ENCODE measurements at places on chromosomes 1 and 21. TPM values are rescaled to one million over a fixed set of nuclear protein-coding genes. Genes with fewer than 3 reads are reported as not detected.

LY9 gene
- total RNA-seq = not detected

HENMT1 gene
- 6.7 TPM for total RNA-seq

WNT2B gene
- total RNA-seq = 0.30 TPM

FCER1A gene
- not detected for total RNA-seq

ACAP3 gene
- total RNA-seq = 17.6 TPM

SH3BGR gene
- total RNA-seq = 0.70 TPM

CHI3L1 gene
- total RNA-seq = not detected

CLCNKB gene
- not detected for total RNA-seq

INAVA gene
- 63.9 TPM for total RNA-seq

PLEKHG5 gene
- total RNA-seq = 28.8 TPM

LMOD1 gene
- not detected for total RNA-seq

CLCA2 gene
- 251 TPM for total RNA-seq
